ENCODE measurements at places on chromosomes 2 and 18.

DNA sequence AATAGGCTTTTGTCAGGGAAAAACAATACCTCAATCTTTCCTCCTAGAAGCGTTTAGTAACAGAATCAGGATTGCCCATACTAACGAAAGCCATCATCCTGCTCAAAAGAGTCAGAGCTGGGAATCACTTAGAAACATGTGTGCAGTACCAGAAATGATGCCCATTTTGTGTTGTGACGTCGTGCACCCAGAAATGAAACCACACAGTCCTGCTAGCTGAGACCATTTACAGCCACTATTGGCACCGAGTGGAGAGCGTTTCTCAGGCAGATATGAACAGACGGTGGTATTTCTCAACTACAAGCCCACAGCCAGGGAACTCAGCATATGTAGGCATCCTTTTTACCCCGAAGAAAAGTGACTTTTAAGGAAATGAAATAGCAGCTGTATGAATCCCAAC lies 284.3 kb upstream of the LRATD1 start:
- DNase-seq: no peak

DNA sequence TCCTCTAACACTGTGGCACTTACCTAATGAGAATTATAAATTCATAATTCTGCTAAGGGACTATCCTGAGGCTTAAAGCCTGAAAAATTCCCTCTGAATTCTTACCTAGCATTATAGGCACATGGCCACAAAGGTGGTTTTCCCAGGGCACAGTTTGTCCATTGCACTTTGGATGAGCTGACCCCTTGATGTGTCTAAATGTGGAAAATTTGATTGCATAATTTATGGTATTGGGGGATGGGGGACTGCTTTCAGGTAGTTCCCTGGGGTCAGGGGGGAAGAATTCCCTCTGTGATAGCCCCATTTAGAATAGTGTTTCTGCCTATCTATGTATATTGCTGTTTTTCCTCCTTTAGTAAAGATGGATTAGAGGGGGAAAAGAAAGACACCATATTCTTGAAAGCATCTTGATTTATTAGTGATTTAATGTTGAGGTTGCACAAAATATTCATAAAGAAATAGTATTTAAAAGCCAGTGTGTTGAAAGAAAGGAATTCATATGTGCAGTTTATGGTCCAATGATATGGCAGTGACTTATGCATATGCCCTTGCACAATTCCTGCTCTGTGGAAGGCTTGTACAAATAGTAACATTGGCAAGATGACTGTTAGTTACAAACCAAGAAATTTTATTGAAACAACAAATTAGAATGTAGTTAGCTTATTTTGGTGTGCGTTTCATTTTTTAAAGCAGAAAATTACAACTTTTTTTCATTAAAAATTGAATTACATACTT lies 8.7 kb upstream of the HTR2B start:
- no peak for DNase-seq

DNA sequence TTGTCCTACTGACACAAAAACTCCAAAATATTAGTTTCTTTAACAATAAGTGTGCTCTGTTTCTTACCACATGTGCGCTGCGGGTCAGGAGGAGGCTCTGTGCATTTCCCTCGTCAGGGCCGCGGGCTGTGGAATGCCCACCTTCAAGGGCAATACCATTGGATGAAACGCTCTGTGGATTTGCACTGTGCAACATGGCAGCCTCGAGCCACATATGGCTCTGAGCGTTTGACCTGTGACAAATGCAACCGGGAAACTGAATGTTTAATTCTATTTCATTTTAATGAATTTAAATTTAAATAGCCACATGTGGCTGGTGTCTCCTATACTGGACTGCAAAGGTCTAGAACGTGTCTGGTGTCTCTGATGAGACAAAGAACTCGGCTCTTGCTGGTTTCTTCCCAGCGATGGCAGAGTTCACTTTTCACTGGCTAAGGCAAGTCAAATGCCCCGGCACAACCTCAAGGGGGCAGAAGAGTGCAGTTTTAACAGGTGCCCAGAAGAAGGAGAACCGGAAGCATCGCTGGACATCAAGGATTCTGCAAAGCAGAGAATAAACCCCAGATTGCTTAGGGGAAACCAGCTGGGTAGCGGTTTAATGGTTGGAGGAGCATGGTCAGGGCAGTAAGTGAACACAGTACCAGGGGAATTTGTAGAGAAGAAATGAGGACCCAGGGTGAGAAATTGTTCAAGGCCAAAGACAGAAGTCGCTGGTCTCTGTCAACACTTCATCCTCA lies 37.0 kb upstream of the TMEM18 start:
- no peak for DNase-seq

- DNase-seq: no peak
Measured at GRCh38 chr2:40041422-40042382, 262.6 kb upstream of the THUMPD2 start.

DNA sequence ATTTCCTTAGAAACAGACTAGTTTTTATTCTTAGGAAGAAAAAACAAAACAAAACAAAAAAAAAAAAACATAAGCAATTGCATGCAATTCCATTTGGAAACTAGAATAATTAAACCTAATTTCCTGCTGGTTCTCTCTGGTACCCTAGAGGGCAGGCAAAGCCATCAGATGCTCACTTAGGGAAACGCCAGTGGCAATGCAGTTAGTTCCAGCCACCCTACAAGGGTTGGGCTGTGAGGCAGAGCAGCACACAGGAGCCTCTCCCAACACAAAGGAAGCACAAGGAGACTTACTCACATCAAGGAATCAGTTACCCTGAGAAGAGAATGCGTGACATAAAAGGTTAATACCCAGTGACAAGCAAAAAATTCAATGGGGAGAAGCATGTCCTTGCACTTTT lies 28.8 kb downstream of the CCDC93 start:
- DNase-seq: no peak

DNA sequence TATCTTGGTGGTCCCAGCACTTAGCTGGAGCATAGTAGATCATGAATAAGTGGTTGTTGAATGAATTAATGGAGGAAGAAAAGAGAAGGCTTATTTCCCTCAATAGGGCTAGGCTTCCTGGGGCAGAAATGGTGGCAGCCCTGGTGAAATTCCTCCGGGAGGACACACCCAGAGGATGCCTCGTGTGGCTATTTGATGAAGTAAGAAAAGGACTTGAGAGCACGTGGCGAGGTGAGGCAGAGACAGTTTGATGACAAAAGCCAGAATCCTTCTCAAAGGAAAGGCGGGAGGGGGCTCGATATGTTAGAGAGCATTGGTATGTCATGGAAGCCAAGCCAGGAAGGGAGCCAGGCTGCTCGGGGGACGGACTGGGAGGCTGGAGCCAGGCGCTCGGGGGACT lies 14.7 kb downstream of the FAM228A start:
- no peak for DNase-seq

DNA sequence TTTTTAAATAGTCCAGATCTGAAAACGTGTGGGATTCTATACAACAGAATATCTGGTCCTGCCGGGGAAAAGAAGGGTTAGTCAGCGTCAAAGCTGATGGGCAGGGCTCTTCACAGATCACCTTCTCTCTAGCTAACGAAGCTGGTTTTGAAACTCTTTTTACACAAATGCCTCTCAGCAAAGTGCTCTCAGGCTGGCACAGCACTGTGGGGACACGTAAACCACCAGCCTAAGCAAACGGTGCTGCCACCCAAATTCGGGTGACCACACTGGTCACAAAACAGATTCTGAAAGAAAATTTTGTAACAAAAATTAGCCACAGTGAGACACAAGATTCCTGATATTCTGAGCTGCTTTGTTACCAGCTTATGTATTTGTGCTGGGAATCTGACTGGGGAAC lies 53.1 kb upstream of the ARL5A start:
- DNase-seq: no peak

Data from activated CD4-positive, alpha-beta T cell treated with anti-CD3 and anti-CD28 coated beads for 4 hours (primary cell).